Uterine smooth muscle cell (primary cell): ENCODE measurements at places on chromosomes 7 and 10. TPM values are rescaled to one million over a fixed set of nuclear protein-coding genes. Genes with fewer than 3 reads are reported as not detected.

SMO gene
- 10.8 and 29.2 TPM in 2 replicates for total RNA-seq

LMTK2 gene
- total RNA-seq: 8.3 and 10.2 TPM in 2 replicates

PDGFA gene
- total RNA-seq: 7.3 and 20.4 TPM in 2 replicates

C10orf62 gene
- total RNA-seq: 0.11 and 0.37 TPM in 2 replicates

ITGB8 gene
- total RNA-seq: 3.7 and 3.8 TPM in 2 replicates

SPAM1 gene
- not detected in 2 replicates for total RNA-seq

ASB10 gene
- total RNA-seq: not detected in 2 replicates

PMS2 gene
- 17.9 and 24.2 TPM in 2 replicates for total RNA-seq

ETV1 gene
- 17.2 and 25.7 TPM in 2 replicates for total RNA-seq

IKZF5 gene
- total RNA-seq: 2.5 and 2.7 TPM in 2 replicates

SYCE1 gene
- total RNA-seq: not detected in 2 replicates

ANLN gene
- 46.6 and 194 TPM in 2 replicates for total RNA-seq

NCF1 gene
- 0.12 TPM in 1 of 2 replicates, not detected in the other for total RNA-seq

SPACDR gene
- total RNA-seq: 0.37 TPM in 1 of 2 replicates, not detected in the other

FFAR4 gene
- not detected in 2 replicates for total RNA-seq

CRTAC1 gene
- total RNA-seq: not detected in 2 replicates

OR2A2 gene
- total RNA-seq: not detected in 2 replicates

GATA3 gene
- total RNA-seq: not detected in 2 replicates

BAMBI gene
- 0.77 and 2.9 TPM in 2 replicates for total RNA-seq

HNRNPF gene
- 240 and 367 TPM in 2 replicates for total RNA-seq

LRRC72 gene
- total RNA-seq: not detected in 2 replicates

GIMAP7 gene
- total RNA-seq: 0.11 TPM in 1 of 2 replicates, not detected in the other

FMC1 gene
- 8.0 and 8.9 TPM in 2 replicates for total RNA-seq

TACC2 gene
- 3.5 and 7.5 TPM in 2 replicates for total RNA-seq

MNX1 gene
- total RNA-seq: not detected in 2 replicates

OR2A42 gene
- under 0.01 TPM in 1 of 2 replicates, not detected in the other for total RNA-seq

TEX36 gene
- not detected in 2 replicates for total RNA-seq

SEM1 gene
- total RNA-seq: 49.4 TPM in 2 replicates

LRRC61 gene
- total RNA-seq: 1.9 and 2.2 TPM in 2 replicates

TDRD1 gene
- total RNA-seq: 0.44 and 0.62 TPM in 2 replicates

MACC1 gene
- total RNA-seq: under 0.01 TPM in 2 replicates

HELLS gene
- total RNA-seq: 21.5 and 76.8 TPM in 2 replicates

AGAP4 gene
- total RNA-seq: 2.6 and 4.9 TPM in 2 replicates

ANKRD30A gene
- total RNA-seq: not detected in 2 replicates

AIFM2 gene
- 6.5 and 6.9 TPM in 2 replicates for total RNA-seq

TAS2R16 gene
- total RNA-seq: not detected in 2 replicates
